K562 (cell line): ENCODE measurements at places on chromosomes 4 and X. TPM values are rescaled to one million over a fixed set of nuclear protein-coding genes. Genes with fewer than 3 reads are reported as not detected.

The MAGEC1 gene
- 36.9 and 37.0 TPM in 2 replicates for total RNA-seq

The HNRNPD gene
- total RNA-seq, result 346 and 422 TPM in 2 replicates

DNA sequence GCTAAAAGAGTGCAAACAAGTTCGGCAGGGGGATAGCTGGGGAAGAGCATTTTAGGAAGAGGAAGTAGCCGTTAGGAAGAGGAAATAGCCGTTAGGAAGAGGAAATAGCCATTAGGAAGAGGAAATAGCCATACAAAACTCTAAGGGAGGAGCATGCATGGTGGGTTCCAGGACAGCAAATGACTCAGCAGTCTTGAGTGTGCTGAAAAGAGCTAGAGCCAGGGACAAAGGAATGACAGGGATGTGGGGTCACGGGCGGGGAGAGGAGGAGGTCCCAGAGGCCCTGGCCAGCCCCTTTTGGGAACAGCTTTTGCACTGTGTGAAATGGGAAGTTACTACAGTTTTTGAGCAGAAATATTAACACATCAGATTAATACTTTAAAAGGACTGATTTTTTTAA, 882.6 kb downstream of the TRIML1 start:
- DNase-seq, result no peak

DNA sequence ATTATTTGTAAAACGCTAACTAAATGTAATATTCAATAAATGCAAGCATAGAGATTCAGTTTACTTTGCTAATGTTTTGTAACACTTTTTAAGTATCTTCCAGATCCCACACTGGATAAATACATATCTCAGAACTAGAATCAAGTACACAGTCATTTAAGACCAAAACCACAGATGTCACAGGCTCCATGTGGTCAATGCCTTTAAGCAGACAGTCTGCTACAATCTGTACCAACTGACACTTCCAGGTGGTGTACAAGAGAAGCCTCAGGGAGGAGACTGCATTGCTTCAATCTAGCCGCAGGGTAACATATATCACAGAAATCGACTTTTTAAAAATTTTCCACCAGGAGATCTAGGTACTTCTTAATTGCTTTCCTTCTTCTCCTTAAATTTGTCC, 229.6 kb upstream of the DIAPH2 start:
- no peak for DNase-seq

GRCh38 chr4:87041141-87041540, 106.3 kb downstream of the AFF1 start:
- no peak for DNase-seq

The GPR34 gene
- not detected in 2 replicates for total RNA-seq

DNA sequence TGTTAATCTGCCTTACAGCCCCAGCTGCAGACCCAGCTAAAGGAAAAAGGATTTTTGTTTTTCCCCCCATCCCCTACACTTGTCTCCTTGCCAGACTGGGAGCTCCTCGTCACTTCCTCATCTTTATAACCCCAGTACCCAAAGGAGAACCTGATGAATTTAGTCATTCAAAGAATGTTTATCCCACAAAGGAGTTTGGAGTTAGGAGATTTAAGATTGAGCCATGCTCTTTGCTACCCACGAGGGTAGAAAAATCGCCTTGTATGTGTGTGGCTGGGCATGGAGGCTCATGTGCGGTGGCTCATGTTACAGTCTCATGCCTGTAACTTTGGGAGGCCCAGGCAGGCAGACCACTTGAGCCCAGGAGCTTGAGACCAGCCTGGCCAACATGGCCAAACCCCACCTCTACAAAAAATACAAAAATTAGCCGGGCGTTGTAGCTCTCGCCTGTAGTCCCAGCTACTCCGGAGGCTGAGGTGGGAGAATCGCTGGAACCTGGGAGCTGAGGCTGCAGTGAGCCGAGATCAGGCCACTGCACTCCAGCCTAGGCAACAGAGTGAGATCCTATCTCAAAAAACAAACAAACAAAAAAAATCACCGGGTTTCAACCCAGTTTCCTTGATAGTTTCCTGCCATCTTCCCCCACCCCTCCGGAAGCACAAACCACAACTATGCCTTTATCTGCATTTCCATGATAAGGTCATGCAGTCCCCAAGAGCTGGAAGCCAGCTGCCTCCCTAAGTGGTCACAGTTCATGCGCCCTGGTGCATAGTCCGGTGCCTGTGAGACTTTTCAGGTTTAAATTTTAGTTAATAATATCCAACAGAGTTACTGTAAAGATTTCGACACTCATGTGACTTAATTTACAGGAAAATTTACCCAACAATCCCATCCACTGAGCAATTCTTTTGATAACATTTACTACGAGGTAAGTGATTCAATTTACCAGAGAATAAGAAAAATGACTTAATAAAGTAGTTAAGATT, 1.5 kb downstream of the CFAP97 start:
- DNase-seq, result peak; percentile 55

DNA sequence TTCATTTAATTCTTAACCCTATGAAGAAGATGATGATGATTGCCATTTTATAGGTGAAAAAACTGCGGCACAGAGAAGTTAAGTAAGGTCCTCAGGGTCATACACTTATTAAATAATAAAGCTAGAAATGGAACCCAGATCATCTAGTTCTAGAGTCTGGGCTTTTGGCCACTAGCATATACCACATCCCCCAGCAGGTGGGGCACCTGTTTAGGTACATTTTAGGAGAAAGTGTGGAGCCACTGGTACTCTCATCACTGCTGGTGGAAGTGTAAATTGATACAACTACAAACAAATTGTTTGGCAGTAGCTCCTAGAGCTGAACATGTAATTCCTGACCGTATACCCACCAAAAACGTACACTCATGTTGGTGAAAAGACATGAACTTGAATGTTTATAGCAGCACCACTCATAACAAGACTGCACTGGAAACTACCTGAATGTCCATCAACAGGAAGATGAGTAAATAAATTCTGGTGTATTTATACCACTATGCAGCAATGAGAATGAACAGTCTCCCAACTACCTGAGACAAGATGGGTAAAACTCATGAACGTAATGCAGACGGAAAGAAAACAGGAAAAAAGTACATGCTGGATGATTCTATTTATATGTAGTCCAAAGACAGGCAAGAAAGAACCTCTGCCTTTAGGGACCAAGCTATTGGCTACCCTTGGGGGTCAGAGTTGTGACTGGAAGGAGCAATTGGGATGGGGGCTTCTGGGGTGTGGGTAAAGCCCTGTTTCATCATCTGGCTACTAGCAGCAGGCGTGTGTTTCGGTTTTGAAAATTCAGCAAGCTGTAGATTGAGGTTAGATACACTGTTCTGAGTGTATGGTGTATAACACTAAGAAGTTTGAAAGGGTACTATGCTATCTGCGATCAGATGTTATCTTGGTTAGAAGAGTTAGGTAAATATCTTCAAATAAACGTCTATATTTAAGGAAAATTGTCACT, 72.3 kb upstream of the ADGRG2 start:
- no peak for DNase-seq

The P2RY4 gene
- not detected in 2 replicates for total RNA-seq

DNA sequence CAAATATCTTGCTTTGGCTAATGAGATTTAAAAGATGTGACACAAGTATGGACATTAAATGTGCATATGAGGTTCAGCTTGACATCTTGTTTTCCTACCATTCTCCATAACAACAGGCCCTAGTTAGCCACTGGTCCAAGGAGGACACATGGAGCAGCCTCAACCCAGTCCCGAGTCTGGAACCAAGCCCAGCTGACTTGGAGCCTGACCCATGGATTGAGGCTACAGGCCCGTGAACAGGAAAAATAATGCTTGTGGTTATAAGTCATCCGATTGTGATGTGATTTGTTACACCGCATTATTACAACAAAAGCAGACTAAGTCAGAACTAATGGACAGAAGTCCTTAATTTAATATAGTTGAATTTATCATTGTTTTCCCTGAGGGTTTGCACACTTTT, 123.2 kb upstream of the BANK1 start:
- no peak for DNase-seq

The NUDT10 gene
- total RNA-seq, result not detected in 2 replicates

GRCh38 chr4:98618680-98619079, 39.7 kb downstream of the TSPAN5 start:
- DNase-seq, result no peak

The CDX4 gene
- not detected in 2 replicates for total RNA-seq

- no peak for DNase-seq
These were observed 642.5 kb upstream of the GNPDA2 start for GRCh38 chr4:45368832-45369231.

- no peak for DNase-seq
These were observed 17.2 kb upstream of the RTL9 start for GRCh38 chrX:110341189-110342035.

The SLC34A2 gene
- total RNA-seq, result 1.2 and 1.5 TPM in 2 replicates

DNA sequence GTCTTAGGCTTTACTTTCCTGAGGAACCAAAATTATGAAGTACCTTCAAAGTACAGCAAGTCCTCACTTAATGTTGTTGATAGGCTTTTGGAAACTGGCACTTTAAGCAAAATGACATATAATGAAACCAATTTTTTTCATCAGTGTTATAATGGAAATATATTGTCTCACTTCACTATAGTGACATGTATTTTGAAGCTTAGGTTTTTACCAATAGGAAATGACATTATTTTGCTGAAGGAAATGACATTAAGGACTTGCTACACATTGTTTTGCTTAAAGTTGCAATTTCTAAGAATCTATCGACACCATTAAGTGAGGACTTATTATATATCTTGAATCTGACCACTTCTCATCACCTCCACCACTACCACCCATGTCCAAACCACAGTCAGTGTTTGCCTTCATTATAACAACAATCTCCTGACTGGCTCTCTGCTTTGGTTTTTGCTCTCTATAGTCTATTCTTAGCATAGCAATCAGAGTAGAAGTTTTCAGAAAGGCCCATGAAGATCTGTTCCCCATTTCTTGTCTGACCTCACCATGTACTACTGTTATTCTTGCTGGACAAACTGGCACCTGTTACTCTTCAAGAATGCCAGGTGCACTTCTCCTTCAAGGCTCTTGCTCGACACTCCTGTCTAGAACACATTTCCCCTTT, 311.2 kb downstream of the BMPR1B start:
- no peak for DNase-seq

GRCh38 chr4:164109503-164109902, 615.0 kb downstream of the TMA16 start:
- DNase-seq, result no peak

The NLGN3 gene
- 0.69 TPM in 2 replicates for total RNA-seq

- peak; percentile 24 for DNase-seq
These were observed 795 bp upstream of the SH3KBP1 start for GRCh38 chrX:19887911-19888879.

GRCh38 chr4:26441102-26441501, 49.2 kb downstream of the CCKAR start:
- DNase-seq, result no peak
